Adrenal gland (tissue), 19 donors: ENCODE measurements at places on chromosomes 2 and 18. TPM values are rescaled to one million over a fixed set of nuclear protein-coding genes. Genes with fewer than 3 reads are reported as not detected.

Gene CD8B2
- not detected for total RNA-seq

Gene GRB14
- 53.9 TPM for total RNA-seq

Gene MXD1
- total RNA-seq = 6.8 TPM

Gene CFAP65
- total RNA-seq = not detected

Gene POMC
- 6.6 TPM for total RNA-seq

Gene KCNK3
- 392 TPM for total RNA-seq

Gene TMEM247
- not detected for total RNA-seq

Gene TAF4B
- total RNA-seq = 12.0 TPM

Gene FKBP1B
- total RNA-seq = 3.7 TPM

Gene GNAL
- total RNA-seq = 1.3 TPM

Gene PCBP1
- total RNA-seq = 204 TPM

Gene SLC38A11
- 14.9 TPM for total RNA-seq

Gene MSH2
- 11.7 TPM for total RNA-seq

Gene LONRF2
- total RNA-seq = 91.7 TPM

Gene LINC00305
- total RNA-seq = not detected

Gene TLK1
- 26.0 TPM for total RNA-seq

Gene LAMA1
- 0.14 TPM for total RNA-seq

Gene TMEM87B
- 33.1 TPM for total RNA-seq

Gene FAM110C
- total RNA-seq = 7.3 TPM

Gene DUSP28
- 19.3 TPM for total RNA-seq

Gene GLI2
- total RNA-seq = 2.1 TPM

Gene CXCR4
- total RNA-seq = 344 TPM

Gene RPRM
- 12.9 TPM for total RNA-seq

Gene CFAP221
- total RNA-seq = 1.1 TPM

Gene C2orf66
- total RNA-seq = not detected

Gene AGPS
- 30.8 TPM for total RNA-seq
